ENCODE measurements at places on chromosomes 7 and 10. TPM values are rescaled to one million over a fixed set of nuclear protein-coding genes. Genes with fewer than 3 reads are reported as not detected.

Gene IFIT1B
- not detected for total RNA-seq

Gene FAM131B
- total RNA-seq = 1.4 TPM

Gene PILRA
- under 0.01 TPM for total RNA-seq

Gene CPN1
- total RNA-seq = not detected

Gene CCL24
- not detected for total RNA-seq

Data from placental epithelial cell (primary cell).